ENCODE measurements at places on chromosomes 11 and 22.

- no peak for DNase-seq
Measured at GRCh38 chr11:126499131-126499752, 143.8 kb downstream of the ST3GAL4 start.

DNA sequence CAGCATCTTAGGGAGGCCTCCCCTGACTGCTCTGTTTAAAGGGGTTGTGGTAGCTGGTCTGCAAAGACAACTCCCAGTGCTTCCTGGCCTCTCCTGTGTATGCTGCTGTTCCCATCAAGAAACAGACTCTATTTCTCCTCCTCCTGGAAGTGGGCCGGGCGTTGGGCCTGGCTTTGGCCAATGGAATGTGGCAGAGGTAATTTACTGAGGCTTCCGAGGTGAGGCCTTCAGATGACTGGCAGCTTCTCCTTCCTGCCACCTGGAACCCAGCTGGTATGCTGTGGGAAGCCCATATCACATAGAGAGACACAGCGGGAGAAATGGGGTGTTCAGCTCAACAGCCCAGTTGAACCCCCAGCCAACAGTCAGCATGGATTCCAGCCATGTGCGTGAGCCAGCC, 25.1 kb upstream of the EIF3D start:
- no peak for DNase-seq

- DNase-seq, result peak; percentile 0
Measured at GRCh38 chr22:35258191-35258988, 1.1 kb downstream of the HMGXB4 start.

DNA sequence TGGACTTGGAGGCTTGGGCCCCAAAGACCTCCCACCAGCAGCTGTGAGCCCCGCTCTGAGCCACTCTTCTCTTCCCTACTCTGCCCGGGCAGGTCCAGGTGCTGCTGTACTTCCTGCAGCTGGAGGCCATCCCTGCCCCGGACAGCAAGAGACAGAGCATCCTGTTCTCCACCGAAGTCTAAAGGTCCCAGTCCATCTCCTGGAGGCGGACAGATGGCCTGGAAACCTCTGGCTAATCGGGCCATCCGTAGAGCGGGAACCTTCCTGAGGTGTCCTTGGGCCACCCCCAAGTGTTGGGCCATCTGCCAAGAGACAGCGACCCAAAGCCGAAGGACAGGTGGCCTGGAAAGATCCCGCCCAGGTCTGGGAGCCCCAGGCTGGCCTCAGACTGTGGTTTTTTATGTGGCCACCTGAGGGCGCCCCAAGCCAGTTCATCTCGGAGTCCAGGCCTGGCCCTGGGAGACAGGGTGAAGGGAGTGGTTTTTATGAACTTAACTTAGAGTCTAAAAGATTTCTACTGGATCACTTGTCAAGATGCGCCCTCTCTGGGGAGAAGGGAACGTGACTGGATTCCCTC, 135.1 kb downstream of the BCR start:
- DNase-seq, result no peak

- no peak for DNase-seq
Measured at GRCh38 chr11:56848141-56848809, 99.8 kb upstream of the OR9G4 start.

DNA sequence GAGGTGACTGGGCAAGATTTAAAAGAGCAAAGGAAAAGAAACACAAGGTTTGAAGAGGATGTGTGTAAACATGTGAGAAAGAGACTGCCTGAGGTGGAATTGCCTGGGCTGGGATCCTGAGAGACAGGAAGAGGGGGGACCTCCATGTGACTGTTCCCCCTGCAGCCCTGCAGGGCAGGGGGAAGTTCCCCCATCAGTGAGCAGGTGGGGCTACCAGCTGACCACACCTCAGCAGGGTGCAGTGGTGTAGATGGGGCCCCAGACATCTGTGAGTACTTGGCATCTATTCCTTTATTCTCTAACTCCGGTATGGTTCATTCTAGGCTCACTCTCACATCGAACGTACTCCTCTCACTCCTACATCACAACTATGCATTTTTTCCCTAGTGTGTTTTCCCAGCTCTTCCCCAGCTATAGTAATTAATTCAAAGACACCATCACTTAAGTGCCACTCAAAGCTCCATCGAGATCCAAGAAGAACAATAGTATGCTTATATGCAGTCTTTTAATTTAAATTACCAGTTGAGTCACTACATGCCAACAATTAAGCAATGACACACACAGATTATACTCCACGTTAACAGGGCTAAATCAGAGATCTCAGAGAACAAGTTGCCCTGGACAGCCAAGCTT, 42.7 kb downstream of the LGR4 start:
- DNase-seq, result no peak

GRCh38 chr11:95149651-95150364, 60.2 kb downstream of the ENDOD1 start:
- peak; percentile 50 for DNase-seq

DNA sequence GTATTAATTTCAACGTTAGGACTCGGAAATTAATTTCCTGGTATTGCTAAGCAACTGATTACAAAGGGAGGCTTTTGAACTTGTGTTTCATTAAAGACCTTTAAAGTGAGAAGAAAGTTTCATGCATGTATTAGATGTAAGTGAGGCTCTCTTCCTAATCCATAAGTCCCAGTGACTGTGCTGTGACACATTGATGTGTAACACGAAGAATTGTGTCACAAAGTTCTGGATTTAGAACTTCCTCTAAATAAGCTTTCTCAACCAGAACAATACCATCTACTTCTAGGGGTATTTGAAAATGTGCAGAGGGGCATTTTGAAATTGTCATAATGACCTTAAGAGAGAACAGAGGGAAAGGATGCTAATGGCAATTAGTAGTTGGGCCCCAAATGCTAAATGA, 14.4 kb downstream of the DCUN1D5 start:
- no peak for DNase-seq

GRCh38 chr11:62553080-62553838, 6.7 kb upstream of the AHNAK start:
- peak; percentile 92 for DNase-seq

DNA sequence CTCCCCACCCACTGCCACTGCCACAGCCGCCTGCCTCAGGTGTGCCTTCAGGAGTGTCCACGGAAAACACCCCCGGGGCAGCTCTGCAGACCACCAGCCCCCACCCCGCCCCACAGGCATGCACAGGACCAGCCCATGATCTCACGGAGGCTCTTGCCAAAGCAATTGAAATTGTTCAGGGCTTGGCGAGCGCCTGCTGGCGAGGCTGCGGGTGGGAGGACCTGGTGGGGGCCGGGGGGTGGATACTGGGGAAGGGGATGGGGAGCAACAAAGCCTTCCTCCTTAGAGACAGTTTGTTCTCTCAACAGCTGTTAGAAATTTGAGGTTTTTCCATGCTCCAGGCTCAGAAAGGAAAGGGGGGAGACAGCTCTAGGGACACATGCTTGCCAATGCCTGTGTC, 274.7 kb downstream of the MN1 start:
- no peak for DNase-seq

DNA sequence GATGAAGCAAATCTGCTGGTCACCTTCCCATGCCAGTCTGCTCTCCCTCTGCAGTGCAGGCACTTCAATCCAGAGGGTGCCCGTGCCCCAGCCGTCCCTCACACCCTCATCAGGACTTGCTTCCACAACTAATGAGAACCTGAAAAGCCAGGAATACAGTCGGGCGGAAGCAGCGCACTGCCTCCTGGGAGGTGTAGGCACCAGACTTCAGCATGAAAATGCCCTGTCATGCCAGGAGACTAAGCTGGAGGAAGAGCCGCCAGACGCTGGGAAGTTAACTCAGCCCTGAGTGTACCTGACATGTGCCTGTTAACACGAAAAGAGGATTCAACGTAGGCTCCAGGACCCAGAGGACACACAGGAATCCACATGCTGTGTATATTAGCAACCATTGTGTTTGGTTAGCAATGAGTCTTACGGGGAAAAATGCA, 40.1 kb upstream of the FLI1 start:
- DNase-seq, result peak; percentile 42

DNA sequence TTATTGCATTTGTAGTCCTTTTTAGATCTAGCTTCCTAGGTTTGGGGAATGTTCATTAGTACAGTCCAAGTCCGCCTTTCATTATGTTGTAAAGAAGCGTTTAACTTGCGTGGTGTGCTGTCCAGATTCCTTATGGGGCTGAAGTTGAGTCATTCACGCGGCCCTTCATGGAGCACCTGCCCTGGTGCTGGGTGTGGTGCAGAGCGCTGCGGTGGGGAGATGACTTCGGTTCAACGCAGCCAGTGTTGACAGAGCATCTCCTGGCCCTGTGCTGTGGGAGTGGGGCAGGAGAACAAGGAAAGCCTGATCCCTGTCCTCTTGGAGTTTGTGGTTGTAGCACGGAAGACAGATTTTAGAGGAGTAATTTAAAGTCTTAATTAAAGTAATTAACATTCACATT, 152.0 kb downstream of the TBC1D22A start:
- no peak for DNase-seq

DNA sequence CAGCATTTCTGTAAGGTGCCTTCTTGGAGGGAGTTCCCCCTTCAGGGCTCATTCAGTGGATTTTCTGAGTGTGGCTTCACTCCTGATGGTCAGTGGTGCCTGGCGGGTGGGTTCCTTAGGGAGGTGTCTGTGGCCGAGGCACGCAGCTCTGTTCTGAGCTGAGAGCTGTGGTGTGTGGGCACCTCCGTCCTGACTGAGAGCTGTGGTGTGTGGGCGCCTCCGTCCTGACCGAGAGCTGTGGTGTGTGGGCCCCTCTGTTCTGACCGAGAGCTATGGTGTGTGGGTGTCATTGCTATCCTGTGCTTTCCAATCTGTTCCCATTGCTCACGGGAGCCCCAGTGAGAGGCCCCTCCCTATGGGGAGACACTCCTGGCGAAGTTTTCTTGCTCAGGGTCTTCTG, 39.8 kb downstream of the MUC6 start:
- no peak for DNase-seq

GRCh38 chr22:30457981-30458380, 13.8 kb downstream of the SEC14L3 start:
- no peak for DNase-seq

GRCh38 chr11:14059491-14059890, 97.0 kb downstream of the SPON1 start:
- no peak for DNase-seq

- DNase-seq, result no peak
Measured at GRCh38 chr11:129075757-129076156, 116.4 kb downstream of the ARHGAP32 start.

- no peak for DNase-seq
Measured at GRCh38 chr11:117909611-117910382, 19.4 kb downstream of the TMPRSS13 start.

DNA sequence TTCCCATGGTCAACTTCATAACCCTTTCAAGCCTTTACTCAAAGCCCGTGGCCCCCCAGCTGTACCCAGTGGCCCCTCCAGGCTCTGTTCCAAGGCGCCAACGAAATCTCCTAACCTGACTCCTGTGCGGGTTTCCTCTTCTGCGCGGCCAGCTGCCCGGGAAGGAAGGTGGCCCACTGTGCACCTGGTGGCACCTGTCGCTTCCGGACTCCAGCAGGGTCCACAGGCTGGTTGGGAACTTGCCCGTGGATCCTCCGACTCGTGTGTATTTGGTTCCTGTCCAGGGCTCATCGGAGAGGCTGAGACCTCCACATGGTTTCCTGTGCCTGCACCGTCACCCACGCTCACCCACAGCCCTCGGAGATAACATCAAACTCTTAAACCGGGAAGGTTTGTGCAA, 335.4 kb downstream of the BRD1 start:
- no peak for DNase-seq

GRCh38 chr11:14413307-14414069, 54.5 kb upstream of the RRAS2 start:
- DNase-seq, result no peak

DNA sequence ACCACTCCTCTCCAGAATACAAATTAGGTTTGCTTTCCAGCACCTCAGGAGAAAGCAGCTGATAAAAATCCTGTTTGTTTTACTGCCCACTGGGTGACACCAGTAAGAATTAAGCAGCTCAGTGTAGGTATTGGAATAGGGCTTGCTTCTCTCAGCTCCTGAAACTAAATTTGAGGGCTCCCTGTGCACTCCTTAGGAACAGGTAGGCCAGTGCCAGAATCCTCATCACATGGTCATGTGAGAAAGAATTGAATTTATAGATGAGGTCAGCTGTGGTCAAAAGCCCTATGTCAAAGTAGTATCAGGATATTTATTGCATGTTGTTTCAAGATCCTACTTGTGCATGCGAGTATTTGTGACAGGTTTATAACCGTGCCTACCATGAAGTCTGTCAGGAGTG, 1.0 kb downstream of the PRSS23 start:
- DNase-seq, result no peak

- DNase-seq, result no peak
Measured at GRCh38 chr22:40041366-40042137, 46.8 kb downstream of the FAM83F start.

DNA sequence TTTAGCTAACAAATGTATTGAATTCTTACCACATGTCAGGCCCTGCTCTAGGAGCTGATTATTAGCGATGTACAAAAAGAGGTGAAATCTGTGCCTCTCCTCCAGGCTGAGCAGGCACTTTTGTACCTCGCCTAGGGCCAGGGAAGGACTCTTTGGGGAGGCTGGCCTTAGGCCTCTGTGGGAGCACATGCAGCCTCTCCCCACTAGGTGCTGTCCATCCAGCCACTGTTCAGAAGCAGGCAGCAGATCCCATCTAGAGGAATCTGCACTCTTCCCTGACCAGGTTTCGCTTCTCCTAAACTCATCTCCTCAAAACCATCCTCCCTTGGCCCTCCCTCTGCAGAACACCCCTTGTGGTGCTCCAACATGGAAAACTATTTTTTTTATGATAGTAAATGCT, 51.9 kb upstream of the WT1 start:
- DNase-seq, result no peak

DNA sequence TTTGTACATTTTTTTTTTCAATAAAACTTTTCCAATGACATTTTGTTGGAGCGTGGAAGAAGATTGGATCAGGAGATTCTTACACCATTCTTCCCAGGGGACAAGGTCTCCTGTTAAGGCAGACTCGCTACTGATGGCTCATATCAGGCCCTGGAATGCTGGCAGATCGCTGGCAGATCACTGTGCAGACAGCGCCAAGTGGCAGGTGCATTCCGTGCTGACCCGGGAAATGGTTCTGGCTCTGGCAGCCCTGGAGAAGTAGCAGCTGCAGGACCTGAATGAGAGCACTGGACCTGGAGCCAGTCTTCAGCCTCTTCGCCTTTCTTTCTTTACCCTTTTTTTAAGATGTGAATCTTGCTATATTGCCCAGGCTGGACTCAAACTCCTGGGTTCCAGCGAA, 10.7 kb downstream of the SERPINH1 start:
- no peak for DNase-seq

DNA sequence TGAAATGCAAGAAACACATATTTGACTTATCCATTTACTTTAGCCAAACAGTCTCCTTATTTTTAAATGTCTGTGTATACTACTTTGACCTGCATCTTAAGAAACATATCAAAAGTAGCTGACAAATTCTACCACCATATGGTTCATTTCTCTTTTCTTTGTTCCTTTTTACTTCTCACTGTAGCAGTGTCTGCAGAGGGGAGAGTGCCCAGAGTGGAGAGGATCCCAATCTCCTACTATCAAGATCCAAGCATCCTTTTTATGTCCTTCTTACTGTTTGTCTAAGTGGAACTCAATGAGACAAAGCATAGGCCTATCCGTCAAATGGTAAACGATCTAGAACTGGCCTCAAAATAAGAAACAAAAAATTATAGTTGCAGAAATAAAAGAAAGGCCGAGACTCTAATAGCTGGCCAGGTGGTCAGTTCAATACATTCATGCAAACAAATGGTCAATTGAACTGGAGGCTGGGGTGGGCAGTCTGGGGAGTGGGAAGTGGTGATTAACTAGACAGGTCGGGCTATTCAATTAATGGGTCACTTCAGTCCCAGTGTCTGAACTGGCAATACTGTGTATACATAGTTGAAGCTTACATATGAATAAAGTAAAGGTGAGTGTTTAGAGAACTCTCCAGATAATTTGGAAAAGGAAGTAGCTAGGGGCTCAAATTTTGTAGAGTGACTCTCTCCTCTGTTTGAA, 149.1 kb downstream of the MAML2 start:
- no peak for DNase-seq

All from kidney epithelial cell (primary cell).